ENCODE measurements at places on chromosomes 2 and 18. TPM values are rescaled to one million over a fixed set of nuclear protein-coding genes. Genes with fewer than 3 reads are reported as not detected.

L3MBTL4 gene
- 2.0 TPM for total RNA-seq

GAREM1 gene
- 12.5 TPM for total RNA-seq

TCF7L1 gene
- 7.1 TPM for total RNA-seq

GRCh38 chr2:188668017-188668680 is 306.0 kb upstream of the COL3A1 start:
- no peaks in the 10 kb centered on the region for H3K27me3 ChIP-seq
- H3K27ac ChIP-seq = no peak overlapping the region
- H3K36me3 ChIP-seq = no peaks in the 10 kb centered on the region
- H3K4me3 ChIP-seq = no peak overlapping the region

NGEF gene
- total RNA-seq = 0.19 TPM

DNA sequence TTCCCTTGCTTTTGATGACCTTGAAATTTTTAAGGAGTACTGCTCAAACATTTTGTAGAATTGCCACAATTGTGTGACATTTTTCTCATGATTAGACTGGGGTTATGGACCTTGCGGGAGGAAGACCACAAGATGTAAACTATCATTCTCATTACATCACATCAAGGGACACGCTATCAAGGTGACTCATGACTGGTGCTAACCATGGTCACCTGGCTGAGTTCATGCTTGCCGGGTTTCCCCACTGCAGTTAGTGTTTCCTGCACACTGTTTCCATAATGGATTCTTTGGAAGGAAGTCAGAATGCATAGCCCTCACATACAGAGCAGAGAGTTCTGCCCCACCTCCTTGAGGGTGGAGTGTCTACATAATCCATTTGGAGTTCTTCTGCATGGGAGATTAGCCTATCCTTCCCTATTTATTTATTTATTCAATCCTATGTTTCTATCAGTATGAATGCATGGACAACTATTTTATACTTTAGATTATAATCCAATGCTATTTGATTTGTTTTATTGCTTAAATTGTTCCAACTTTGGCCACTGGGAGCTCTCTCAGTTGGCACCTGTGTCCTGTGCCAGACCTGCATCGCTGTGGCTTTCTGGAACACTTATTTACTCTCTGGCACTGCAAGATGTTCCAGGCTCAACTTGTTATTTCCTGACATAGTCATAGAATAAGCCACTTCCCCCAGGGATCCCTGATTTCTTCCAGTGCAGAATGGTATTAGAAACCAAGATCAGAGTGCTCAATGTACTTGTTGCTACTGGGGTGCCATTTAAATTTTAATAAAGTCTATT is 6.0 kb downstream of the MC2R start:
- no peak for DNase-seq
- H3K27me3 ChIP-seq = no peaks in the 10 kb centered on the region
- H3K4me1 ChIP-seq = no peaks in the 10 kb centered on the region
- H3K27ac ChIP-seq = no peak overlapping the region

- no peak overlapping the region for H3K27ac ChIP-seq
- no peak overlapping the region for H3K4me3 ChIP-seq
- no peaks in the 10 kb centered on the region for H3K27me3 ChIP-seq
- peaks cover 7% of the 10 kb centered on the region for H3K4me1 ChIP-seq
- DNase-seq = no peak
- H3K36me3 ChIP-seq = no peaks in the 10 kb centered on the region
Observed at GRCh38 chr2:168086851-168087250, 160.5 kb downstream of the STK39 start.

FOXD4L1 gene
- 0.09 TPM for total RNA-seq

GRCh38 chr18:32093523-32093922 is 1.8 kb downstream of the RNF138 start:
- H3K4me1 ChIP-seq = peaks cover 44% of the 10 kb centered on the region
- no peaks in the 10 kb centered on the region for H3K27me3 ChIP-seq
- H3K27ac ChIP-seq = peak overlapping the region; percentile 99
- H3K4me3 ChIP-seq = peak overlapping the region; percentile 84
- DNase-seq = no peak

DNA sequence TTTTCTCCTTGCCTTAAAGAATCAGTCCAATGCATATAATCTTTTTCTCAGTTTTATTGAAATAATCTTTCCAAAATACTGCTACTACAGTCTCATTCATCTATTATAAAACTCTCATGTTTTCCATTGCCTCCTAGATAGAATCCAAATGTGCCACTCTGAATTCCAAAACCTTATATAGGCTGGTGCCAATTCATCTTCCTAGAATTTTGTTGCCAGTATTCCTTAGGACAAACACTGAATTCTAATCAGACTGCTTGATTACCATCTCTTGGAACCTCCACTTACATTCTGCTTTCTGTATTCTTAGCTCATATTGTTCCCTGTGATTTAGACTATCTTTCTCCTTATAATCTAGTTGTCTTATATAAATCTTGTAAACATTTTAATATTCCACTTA is 427.6 kb upstream of the DCC start:
- no peak overlapping the region for H3K4me3 ChIP-seq
- no peaks in the 10 kb centered on the region for H3K27me3 ChIP-seq
- no peaks in the 10 kb centered on the region for H3K4me1 ChIP-seq
- no peak overlapping the region for H3K27ac ChIP-seq
- DNase-seq = no peak

HOXD8 gene
- total RNA-seq = 0.37 TPM

SH3BP4 gene
- 33.5 TPM for total RNA-seq

PTCD3 gene
- 117 TPM for total RNA-seq

CREG2 gene
- total RNA-seq = not detected

- no peaks in the 10 kb centered on the region for H3K4me1 ChIP-seq
- no peak for DNase-seq
- no peak overlapping the region for H3K4me3 ChIP-seq
Observed at GRCh38 chr18:24456549-24456948, 3.9 kb upstream of the HRH4 start.

RAMP1 gene
- total RNA-seq = 201 TPM

GRCh38 chr2:55493220-55493619 is 26.3 kb upstream of the CFAP36 start:
- no peaks in the 10 kb centered on the region for H3K27me3 ChIP-seq
- H3K4me1 ChIP-seq = no peaks in the 10 kb centered on the region
- DNase-seq = no peak
- H3K27ac ChIP-seq = no peak overlapping the region

- no peaks in the 10 kb centered on the region for H3K36me3 ChIP-seq
- DNase-seq = no peak
- no peak overlapping the region for H3K4me3 ChIP-seq
Observed at GRCh38 chr2:224952936-224953657, 89.2 kb downstream of the DOCK10 start.

DNA sequence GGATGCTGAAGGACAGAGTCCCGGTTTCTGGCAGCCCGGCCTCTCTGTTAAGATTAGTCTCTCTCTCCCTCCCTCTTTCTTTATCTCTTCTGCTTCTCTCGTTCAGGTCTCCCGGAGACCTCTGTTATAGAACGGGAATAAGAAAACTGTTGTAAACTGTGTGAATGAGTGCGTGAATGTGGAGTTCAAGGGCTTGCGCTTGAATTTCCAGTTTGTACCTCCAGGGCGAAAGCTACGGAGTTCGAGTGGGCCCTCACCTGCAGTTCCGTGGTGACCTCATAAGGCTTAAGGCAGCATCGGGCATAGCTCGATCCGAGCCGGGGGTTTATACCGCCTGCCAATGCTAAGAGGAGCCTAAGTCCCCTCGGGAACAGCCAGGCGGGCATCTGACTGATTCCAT is 26.4 kb downstream of the SKA1 start:
- DNase-seq = no peak
- no peaks in the 10 kb centered on the region for H3K27me3 ChIP-seq
- H3K4me3 ChIP-seq = no peak overlapping the region
- H3K36me3 ChIP-seq = no peaks in the 10 kb centered on the region

- DNase-seq = no peak
- no peak overlapping the region for H3K4me3 ChIP-seq
- H3K36me3 ChIP-seq = no peaks in the 10 kb centered on the region
- peak overlapping the region; percentile 5 for H3K27ac ChIP-seq
- no peaks in the 10 kb centered on the region for H3K4me1 ChIP-seq
Observed at GRCh38 chr2:197294260-197294659, 16.3 kb downstream of the ANKRD44 start.

DNA sequence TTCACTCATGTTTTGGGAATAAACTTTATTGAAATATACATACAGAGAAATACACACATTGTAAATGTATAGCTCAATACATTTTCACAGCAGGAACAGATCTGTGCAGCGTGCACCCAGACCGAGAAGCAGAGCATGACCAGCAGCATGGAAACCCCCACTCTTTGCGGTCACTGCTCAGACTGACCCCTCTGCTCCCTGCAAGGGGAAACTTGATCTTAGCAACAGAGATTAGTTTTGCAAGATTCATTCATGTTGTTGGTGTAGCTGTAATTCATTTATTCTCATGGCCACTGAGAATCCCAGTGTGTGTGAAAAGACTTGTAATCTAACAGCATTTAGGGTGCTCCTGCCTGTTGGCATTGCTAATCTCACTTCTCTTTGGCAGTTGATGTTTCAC is 35.2 kb downstream of the LPIN1 start:
- H3K27me3 ChIP-seq = no peaks in the 10 kb centered on the region
- no peaks in the 10 kb centered on the region for H3K4me1 ChIP-seq
- no peak overlapping the region for H3K27ac ChIP-seq
- H3K4me3 ChIP-seq = no peak overlapping the region
- peaks cover 76% of the 10 kb centered on the region for H3K36me3 ChIP-seq

MALL gene
- 10.6 TPM for total RNA-seq

DNA sequence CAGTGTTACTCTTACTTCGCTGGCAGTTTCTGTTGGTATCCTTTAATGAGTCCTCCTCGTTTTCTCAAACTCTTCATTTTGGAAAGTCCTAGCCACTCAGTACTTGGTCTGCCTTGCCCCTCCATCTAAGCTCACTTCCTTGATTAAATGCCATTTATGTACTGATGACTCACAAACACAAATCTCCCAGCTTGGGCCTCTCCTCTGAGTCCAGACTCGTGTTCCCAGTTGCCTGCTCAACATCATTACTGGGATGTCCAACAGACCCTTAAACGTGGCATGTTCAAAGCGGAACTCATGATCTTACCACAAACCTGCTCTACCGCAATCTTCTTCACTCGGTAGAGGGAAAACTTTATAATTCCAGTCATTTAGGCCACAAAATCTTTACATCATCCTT is 13.8 kb upstream of the CCDC68 start:
- H3K4me3 ChIP-seq = no peak overlapping the region
- no peak overlapping the region for H3K27ac ChIP-seq
- DNase-seq = no peak
- no peaks in the 10 kb centered on the region for H3K4me1 ChIP-seq
- H3K27me3 ChIP-seq = no peaks in the 10 kb centered on the region
- H3K36me3 ChIP-seq = no peaks in the 10 kb centered on the region

GRCh38 chr18:45213040-45213333 is 402.3 kb upstream of the SLC14A2 start:
- no peak overlapping the region for H3K4me3 ChIP-seq
- DNase-seq = no peak
- no peaks in the 10 kb centered on the region for H3K27me3 ChIP-seq
- no peaks in the 10 kb centered on the region for H3K36me3 ChIP-seq
- no peaks in the 10 kb centered on the region for H3K4me1 ChIP-seq

DNA sequence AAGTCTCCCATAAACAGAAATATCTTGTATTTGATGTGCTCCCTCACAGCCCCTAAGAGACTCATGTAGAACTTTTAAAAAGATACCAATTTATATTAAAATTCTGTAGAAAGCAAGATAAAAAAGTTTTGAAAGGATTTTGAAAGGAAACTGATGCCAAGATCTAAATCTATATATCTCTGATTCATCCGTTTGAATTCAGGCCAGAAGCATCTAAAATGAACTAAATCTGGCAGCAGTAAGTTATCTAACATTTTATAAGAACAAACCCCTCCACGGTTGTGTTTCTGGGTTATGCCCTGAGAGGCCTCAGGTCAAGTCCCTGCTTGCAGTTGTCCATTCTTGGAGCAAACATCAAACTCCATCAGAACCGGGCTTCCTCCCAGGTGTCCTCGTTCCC is 165.8 kb downstream of the FBXO15 start:
- H3K27ac ChIP-seq = no peak overlapping the region
- no peaks in the 10 kb centered on the region for H3K27me3 ChIP-seq
- H3K4me3 ChIP-seq = no peak overlapping the region
- no peaks in the 10 kb centered on the region for H3K4me1 ChIP-seq

RIF1 gene
- 11.8 TPM for total RNA-seq

RHBDD1 gene
- total RNA-seq = 44.5 TPM

CCDC102B gene
- 8.0 TPM for total RNA-seq

DNA sequence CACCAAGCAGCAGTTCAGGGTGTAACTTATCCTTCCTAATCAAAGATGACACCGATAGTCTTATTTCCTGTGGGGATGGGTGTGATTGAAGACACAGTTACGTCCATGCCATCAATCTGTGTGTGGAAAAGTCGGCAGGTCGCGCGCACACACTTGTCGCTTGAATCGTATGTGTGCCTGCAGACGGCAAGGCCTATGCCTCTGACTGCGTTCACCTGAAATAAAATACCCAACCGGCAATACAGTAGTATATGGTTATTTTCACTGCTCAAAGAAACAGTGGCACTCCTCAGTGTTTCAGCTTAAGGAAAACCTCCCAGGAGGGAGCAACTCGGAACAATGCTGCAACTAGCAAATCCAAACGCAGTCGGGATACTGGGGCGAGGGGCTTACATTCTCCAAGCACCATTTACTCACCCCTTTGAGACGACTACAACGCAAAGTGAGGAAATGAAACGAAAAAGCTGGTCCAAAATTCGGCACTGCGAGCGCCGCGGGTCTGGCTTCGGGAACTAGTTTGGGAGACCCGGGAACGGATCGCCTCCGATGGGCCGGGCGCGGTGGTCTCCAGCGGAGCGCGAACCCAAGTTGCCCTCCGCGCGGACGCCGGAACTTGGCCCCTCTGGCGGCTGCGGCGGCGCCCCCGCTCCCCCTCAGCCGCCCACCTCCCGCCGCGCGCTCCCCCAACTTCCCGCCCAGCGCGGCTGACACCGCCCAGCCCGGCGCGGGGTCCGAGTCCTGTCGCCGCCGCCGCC is 675 bp downstream of the PRKD3 start:
- peaks cover 15% of the 10 kb centered on the region for H3K4me1 ChIP-seq
- no peaks in the 10 kb centered on the region for H3K27me3 ChIP-seq
- peak overlapping the region; percentile 89 for H3K27ac ChIP-seq
- H3K36me3 ChIP-seq = no peaks in the 10 kb centered on the region

- no peak overlapping the region for H3K27ac ChIP-seq
- no peaks in the 10 kb centered on the region for H3K27me3 ChIP-seq
- H3K4me1 ChIP-seq = no peaks in the 10 kb centered on the region
- H3K36me3 ChIP-seq = no peaks in the 10 kb centered on the region
- H3K4me3 ChIP-seq = no peak overlapping the region
Observed at GRCh38 chr18:78731398-78732032, 248.1 kb upstream of the SALL3 start.

Data from heart left ventricle (tissue), 16 donors.